Activated CD4-positive, alpha-beta T cell treated with anti-CD3 and anti-CD28 coated beads, Interleukin-2, amount 10 ng/mL, durations not matched to agents 24 days and 14 days (primary cell): ENCODE measurements at places on chromosomes 5 and 9. TPM values are rescaled to one million over a fixed set of nuclear protein-coding genes. Genes with fewer than 3 reads are reported as not detected.

DNA sequence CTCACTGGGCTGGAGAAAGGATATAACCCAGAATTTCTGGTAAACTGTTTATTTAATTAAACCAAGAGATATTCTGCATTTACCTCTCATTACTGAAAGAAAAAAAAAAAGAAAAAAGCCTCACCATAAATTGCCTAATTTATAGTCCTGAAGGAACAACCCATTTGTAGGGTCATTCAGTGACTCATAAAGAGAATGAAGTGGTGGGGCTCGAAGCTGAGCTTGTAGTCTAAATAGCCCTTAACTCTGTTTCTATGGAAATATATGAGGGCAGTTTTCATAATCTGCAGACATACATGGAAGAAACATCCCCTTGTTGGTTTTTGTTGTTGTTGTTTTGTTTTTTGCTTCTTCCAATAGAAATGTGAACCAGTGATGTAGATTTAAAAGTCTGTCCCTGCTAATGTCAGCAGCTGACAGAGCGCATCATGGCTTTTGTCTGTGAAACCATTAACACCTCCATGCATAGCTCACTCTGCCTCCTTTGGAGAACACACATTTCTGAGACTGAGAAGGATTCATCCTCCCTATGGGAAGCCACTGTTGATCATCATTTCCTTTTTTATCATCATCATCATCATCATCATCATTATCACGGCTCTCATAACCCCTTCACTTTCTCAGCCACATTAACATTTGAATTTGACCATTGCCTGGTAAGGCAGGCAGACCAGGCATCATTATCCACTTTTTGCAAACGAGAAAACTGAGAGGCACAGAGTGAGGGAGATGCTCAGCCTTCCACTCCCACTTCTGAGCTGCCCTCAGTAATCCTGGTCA is 67.9 kb upstream of the SAP30L start:
- no peak for DNase-seq
- no peaks in the 10 kb centered on the region for H3K4me1 ChIP-seq
- H3K4me3 ChIP-seq, result no peak overlapping the region

- H3K4me3 ChIP-seq, result no peak overlapping the region
- no peak overlapping the region for H3K27ac ChIP-seq
- no peaks in the 10 kb centered on the region for H3K4me1 ChIP-seq
- peaks cover 20% of the 10 kb centered on the region for H3K27me3 ChIP-seq
- H3K36me3 ChIP-seq, result no peaks in the 10 kb centered on the region
- no peak for DNase-seq
These were observed 117.5 kb upstream of the FSTL4 start for GRCh38 chr5:133729800-133730199.

DNA sequence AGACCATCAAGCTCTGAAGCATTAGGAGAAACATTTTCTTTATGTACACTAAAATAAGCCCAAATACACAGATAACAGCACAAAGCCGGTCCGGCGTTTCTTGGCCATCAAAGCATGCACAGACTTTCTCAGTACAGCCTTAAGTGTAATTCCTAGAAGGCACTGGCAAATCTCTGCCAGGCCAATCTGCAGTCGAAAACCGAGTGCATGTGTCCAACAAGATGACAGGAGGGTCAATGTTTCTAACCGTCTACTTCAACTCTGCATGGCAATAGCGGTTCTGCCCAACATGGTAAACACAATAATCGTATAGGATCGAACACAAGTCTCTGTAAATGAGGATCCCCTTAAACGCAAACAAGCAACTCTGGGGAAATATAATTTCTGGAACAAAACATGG is 1.1 kb downstream of the ARL15 start:
- peak; percentile 62 for DNase-seq
- no peak overlapping the region for H3K27ac ChIP-seq
- H3K4me3 ChIP-seq, result peak overlapping the region; percentile 88
- H3K27me3 ChIP-seq, result peaks cover 10% of the 10 kb centered on the region
- peaks cover 23% of the 10 kb centered on the region for H3K4me1 ChIP-seq

DNA sequence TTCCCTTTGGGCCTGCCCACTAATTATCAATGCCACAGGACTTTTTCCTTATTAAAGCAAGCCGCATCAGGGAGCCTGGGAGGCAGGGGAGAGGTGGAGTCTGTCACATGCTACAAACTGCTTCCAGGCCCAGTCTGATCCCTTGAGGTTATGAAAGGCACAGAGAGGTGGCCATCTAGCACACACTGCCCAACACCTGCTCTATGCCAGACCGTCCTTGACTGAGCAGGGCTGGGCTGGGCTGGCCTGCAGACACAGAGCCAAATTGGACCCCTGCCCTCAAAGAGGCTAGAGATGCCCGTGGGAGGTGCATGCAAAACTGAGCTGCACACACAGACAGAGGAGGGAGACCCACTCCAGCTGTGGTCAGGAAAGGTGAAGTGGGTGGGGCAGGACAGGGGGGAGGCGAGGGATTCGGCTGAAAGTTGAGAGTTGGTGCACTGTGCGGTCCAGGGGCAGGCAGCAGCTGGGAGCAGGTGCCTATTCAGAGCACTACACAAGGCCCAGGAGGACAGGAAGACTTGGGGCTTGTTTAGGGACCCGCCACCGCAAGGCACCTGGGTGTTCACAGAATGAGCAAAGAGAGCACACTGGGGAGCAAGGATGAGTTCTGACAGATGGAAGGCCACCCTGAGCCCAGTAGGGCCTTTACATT is 36.4 kb upstream of the TCF7 start:
- H3K27ac ChIP-seq, result peak overlapping the region; percentile 79
- DNase-seq, result peak; percentile 74
- no peaks in the 10 kb centered on the region for H3K27me3 ChIP-seq
- H3K4me1 ChIP-seq, result peaks cover 60% of the 10 kb centered on the region
- H3K36me3 ChIP-seq, result peaks cover 2% of the 10 kb centered on the region
- peak overlapping the region; percentile 65 for H3K4me3 ChIP-seq

DNA sequence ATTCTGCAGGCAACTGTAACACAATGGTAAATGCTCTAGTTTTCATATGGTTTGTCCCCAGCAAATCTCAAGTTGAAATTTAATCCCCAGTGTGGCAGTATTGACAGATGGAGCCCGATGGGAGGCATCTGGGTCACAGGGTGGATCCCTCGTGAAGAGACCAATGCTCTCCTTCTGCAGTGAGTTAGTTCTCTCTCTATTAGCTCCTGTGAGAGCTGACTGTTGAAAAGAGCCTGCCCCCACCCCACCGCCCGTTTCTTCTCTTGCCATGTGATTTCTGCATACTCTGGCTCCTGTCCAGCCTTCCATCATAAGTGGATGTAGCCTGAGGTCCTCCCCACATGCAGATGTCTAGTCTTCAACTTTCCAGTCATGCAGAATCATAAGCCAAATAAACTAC is 27.0 kb downstream of the IARS1 start:
- peaks cover 79% of the 10 kb centered on the region for H3K36me3 ChIP-seq
- H3K4me1 ChIP-seq, result no peaks in the 10 kb centered on the region
- H3K4me3 ChIP-seq, result no peak overlapping the region
- no peak overlapping the region for H3K27ac ChIP-seq
- no peaks in the 10 kb centered on the region for H3K27me3 ChIP-seq

- no peaks in the 10 kb centered on the region for H3K27me3 ChIP-seq
- no peak for DNase-seq
- no peak overlapping the region for H3K4me3 ChIP-seq
These were observed 39.0 kb upstream of the HOMER1 start for GRCh38 chr5:79552984-79553383.

DNA sequence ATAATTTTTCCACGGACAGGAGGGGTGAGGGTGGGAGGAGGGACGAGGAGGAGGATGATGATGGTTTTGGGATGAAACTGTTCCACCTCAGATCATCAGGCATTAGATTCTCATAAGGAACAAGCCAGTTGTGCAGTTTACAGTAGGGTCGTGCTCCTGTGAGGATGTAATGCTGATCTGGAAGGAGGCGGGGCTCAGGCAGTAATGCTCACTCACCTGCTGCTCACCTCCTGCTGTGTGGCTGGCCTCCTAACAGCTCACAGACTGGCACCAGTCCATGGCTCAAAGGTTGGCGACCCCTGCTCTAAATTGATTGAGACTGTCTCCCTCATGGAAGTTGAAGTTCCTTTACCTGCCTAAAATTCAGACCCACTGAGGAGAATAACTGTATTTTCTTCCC is 33.2 kb downstream of the ANKRA2 start:
- no peak overlapping the region for H3K4me3 ChIP-seq
- no peak overlapping the region for H3K27ac ChIP-seq
- no peak for DNase-seq
- peaks cover 43% of the 10 kb centered on the region for H3K27me3 ChIP-seq
- no peaks in the 10 kb centered on the region for H3K4me1 ChIP-seq

DNA sequence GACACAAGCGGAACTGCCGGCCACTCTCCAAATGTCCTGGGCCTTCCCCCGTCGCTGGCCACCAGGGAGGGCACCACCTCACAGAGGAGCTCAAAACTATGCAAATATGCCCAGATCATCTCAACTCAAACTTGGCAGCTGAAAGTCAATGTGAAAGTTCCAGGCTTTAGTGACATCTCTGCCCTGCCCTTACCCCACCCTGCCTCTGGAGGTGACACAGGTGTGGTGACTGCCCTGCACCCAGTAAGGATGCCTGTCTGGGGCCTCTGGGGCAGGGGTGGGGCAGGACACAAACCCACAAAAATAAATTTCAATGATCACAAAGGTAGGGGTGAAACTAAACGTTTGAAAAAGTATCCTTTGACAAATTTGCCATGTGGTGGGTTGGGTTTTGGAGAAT is 213.4 kb downstream of the HSPA4 start:
- no peak overlapping the region for H3K27ac ChIP-seq
- no peak overlapping the region for H3K4me3 ChIP-seq
- no peaks in the 10 kb centered on the region for H3K36me3 ChIP-seq
- H3K27me3 ChIP-seq, result peaks cover 10% of the 10 kb centered on the region

DNA sequence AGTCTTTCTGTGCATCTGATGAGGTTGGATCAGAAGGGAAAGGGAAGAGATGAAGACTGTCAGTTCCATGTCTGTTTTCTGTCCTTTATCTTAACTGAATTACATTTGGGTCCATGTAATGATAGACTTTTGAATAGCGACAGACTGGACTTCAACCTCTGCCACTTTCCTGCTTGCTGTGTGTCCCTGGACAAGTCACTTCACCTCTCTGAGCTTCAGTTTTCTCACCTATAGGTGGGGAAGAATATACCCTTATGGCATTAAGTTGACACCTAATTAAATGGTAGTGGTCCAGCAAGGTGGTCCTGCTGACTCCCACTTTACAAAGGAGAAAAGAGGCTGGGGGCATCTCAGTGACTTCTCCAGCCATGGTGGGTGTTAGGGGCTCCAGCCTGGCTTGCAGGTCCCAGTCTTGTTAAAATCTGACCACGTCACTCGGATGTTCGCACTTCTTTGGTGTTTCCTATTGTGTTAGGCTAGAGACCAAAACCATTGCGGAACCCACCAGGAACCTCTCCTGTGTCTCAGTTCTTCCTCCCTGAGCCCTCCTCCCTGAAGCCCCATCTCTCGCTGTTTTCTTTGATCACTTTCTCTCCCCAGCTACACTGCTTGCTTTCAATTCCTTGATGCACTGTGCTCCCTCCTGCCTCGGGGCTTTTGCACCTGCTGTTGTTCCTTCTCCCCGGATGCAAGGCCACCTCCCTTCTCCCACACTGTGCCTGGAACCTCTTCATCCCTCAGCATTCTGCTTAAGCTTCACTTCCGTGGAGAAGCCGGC is 256.5 kb downstream of the NSG2 start:
- no peak overlapping the region for H3K27ac ChIP-seq
- no peaks in the 10 kb centered on the region for H3K36me3 ChIP-seq
- H3K4me3 ChIP-seq, result no peak overlapping the region
- peaks cover 2% of the 10 kb centered on the region for H3K27me3 ChIP-seq
- no peaks in the 10 kb centered on the region for H3K4me1 ChIP-seq

DNA sequence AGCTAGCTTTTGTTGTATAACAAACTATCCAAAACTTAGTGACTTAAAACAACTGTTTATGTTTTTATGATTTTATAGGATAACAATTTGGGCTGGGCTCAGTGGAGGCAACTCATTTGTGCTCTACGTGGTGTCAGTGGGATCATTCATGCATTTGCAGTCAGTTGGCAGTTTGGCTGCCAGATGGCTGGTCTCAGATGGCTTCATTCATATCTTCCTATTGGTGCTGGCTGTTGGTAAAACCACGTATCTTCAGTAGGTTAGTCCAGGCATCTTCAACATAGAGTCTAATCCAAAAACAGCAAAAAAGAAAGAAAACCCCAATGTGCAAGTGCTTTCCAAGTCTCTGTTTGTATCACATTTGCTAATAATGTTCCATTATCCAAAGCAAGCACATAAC is 51.7 kb upstream of the RIC1 start:
- H3K4me3 ChIP-seq, result no peak overlapping the region
- DNase-seq, result no peak

DNA sequence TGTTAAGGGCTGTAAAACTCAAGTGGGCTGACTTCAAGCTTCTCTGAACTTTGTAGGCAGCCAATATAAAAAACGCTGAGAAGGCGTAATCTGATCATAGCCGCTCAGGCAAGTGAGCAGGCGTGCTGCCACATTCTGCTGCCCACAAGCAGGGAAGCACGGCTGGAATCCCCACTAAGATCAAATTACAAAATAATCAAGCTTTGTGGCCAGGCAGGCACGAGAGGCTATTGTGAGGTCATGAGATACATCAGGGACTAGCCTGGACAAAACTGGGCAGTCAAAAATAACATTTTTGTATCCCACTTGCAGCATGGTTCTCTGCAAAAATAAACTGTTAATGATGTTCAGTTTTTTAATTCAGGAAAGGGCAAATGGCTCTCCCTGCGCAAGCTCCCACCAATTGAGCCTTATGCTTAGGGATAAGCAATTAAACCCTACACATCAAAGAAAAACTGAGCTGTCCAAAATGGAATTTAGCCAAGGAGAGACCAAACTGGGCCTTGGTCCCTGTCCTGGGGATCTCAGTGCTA is 64.0 kb downstream of the POU5F2 start:
- H3K4me1 ChIP-seq, result no peaks in the 10 kb centered on the region
- H3K36me3 ChIP-seq, result no peaks in the 10 kb centered on the region
- no peak overlapping the region for H3K27ac ChIP-seq
- no peak for DNase-seq

DNA sequence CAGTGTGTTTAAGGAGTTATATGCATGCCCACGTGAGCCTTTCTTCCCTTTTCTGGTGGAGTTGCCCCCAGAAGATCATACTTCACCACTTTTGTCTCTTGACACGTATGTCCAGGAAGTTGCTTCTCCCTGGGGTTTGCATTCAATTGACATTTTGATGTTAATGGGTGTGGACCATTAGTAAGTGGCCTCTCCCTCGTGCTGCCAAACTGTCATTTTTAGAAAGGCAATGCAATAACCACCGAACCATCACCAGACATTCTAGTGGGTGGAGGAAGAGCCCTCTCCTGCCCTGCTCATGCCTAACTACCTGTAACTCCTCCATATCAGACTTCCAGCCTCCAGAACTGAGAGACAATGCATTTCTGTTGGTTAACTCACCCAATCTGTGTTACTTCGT is 290.8 kb downstream of the ATPSCKMT start:
- DNase-seq, result no peak
- no peaks in the 10 kb centered on the region for H3K27me3 ChIP-seq
- H3K36me3 ChIP-seq, result no peaks in the 10 kb centered on the region
- H3K4me3 ChIP-seq, result no peak overlapping the region

GRCh38 chr9:10403283-10403682 is 209.5 kb downstream of the PTPRD start:
- no peak for DNase-seq
- no peaks in the 10 kb centered on the region for H3K4me1 ChIP-seq
- no peak overlapping the region for H3K27ac ChIP-seq
- H3K4me3 ChIP-seq, result no peak overlapping the region

PCDHB16 gene
- not detected in 2 replicates for total RNA-seq

DMRT3 gene
- total RNA-seq, result not detected in 2 replicates

INSYN2B gene
- not detected in 2 replicates for total RNA-seq

CAMK2A gene
- total RNA-seq, result not detected in 2 replicates

CAMK4 gene
- 47.7 and 49.5 TPM in 2 replicates for total RNA-seq

CCL21 gene
- total RNA-seq, result not detected in 2 replicates

CKMT2 gene
- not detected in 2 replicates for total RNA-seq

ANKRD18A gene
- total RNA-seq, result 2.7 and 4.5 TPM in 2 replicates
